ENCODE measurements at places on chromosomes 16 and 17.
A peak's percentile ranks its signal among the peaks of the same experiment; 100 is the strongest.

GRCh38 chr16:85824161-85825135, 25.0 kb downstream of the COX4I1 start:
- DNase-seq = no peak

DNA sequence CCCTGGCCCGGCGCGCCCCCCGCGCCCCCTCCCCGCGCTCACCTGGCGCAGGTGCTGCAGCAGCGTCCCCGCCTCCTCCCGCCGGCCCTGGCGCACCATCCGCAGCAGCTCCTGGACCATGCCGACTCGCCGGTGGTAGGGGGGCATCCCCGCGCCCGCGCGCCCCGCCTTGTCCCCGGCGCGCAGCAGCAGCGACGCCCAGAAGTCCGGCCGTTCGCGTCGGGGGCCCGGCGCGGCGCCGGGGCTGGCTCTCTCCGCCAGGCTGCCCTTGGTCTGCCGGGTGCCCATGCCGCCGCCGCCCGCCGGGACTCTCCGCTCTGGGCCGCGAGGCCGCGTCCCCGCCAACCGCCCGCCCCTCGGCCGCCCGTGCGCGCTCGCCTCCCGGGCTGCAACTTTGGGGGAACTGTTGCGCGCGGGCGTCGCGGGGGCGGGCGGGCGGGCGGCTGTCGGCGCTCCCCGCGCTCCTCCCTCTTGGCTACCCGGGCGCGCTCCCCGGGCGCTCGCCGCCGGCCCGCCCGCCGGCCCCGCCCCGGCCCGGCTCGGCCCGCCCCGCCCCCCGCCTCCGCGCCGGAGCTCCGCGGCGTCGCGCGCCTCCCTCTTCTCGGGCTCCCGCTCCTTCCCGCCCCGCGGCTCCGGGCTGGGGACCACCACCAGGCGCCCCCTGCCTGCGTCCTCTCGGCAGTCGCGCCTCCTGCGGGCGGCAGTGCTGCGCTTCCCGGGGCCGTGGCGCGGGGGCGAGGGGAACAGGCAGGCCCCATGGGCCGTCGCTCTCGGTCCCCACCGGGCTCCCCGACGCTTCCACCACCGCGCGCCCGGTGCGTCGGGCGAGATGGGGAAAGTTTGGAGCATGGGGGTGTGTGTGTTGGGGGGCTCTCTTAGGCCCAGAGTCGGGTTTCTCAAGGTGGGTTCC, at the start of gene LRRC75A:
Gene LRRC75A (minus strand): TSS at position 491 of the 910 bp plus-strand sequence. CDS start 203 bp downstream, at position 288.
- no peak for DNase-seq

DNA sequence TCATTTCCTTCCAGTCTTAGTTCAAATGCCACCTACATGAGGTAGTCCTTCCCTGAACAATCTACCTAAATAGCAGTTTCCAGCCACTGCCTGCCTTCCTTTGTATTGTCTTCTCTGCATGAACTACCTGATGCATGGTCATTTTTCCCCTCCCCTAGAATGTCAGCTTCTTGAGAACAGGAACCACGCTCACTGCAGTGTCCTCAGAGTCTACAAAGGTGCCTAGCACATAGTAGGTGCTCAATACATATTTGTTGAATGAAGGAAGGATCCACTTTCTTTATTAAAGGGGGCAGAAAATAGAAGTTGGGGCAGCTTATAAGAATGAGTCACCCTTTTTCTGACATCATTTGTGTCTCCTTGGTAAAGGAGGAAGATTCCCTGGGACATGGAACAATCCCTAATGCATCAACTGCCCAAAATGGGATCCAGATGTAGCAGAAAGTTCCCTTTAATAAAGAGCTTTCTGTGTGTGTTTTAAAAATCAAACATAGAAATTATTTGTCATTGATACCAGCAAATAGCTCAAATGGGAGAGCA, 4.4 kb upstream of the CYLD start:
- DNase-seq = no peak

DNA sequence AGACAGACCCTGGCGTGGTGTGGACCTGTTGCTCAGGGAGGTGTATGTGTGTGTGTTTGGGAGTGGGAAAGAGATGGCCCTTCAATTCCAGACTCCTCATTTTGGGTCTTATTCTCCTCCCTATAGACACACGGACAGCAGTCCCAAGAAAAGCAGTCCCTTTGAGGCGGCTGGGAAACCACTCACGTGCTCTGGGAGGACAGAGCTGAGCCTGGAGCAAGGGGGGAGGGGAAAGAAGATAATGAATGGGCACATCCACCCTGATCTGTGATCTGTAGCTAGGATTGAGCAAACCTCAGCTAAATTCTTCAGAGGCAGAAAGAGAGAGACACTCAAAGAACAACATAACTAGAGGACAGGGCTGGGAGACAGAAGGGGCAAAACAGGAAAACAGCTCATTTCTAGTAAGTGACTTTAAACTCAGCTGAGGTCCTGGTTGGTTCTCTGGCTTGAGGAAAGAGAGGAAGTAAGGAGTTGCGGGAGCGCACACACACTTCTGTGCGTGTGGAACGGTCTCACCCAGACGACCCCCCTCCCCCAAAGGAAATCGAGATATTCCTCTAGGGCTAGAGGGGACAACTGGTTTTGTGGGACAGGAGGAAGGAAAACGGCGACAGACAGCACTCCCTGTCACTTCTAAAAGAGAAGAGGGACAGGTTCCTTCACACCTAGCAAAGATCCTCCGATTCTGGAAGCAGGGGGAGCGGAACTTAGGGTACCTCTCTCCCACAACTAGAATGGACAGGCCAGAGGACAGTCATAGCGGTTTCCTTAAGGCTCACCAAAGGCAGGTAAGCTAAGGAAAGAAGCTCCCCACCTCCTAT, 658 bp downstream of the RAB5C start:
- DNase-seq = peak; percentile 43

DNA sequence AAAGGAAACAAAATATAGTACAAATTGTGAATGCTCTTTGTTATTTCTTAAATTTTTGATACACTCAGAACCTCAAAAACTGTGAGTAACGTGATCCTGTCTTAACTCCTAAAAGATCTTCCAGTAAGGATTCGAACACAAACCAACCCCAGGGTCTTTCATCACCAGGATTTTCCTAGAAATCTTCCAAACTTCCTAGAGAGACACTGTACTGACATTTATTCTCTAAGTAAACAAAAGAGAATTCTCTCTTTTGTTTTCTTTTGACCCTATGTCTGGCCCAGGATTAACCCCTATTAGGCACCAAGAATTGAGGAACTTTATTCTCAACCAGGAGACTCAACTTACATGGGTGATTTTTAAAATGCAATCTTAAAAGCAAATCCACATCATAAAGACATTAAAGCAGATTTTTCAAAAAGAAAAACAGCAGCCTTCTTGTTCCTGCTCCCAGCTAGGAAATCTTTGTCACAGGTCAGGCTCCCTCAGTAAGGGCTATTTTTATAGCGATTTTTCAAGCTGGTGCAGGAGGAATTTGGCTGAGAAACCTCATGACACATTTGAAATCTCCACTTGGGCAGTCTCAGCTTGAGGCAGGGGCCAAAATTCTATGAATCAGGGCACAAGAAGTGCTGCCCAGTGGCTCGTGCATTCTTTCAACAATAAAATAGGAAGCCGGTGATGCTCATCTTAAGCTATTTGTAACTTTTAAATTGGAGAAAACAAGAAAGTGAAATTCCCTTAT, 6.2 kb upstream of the SMG1 start:
- DNase-seq = peak; percentile 80

- peak; percentile 89 for DNase-seq
Observed at GRCh38 chr16:15811481-15812400, 45.1 kb downstream of the MYH11 start.

- DNase-seq = no peak
Observed at GRCh38 chr16:49749816-49750215, 106.1 kb downstream of the ZNF423 start.

DNA sequence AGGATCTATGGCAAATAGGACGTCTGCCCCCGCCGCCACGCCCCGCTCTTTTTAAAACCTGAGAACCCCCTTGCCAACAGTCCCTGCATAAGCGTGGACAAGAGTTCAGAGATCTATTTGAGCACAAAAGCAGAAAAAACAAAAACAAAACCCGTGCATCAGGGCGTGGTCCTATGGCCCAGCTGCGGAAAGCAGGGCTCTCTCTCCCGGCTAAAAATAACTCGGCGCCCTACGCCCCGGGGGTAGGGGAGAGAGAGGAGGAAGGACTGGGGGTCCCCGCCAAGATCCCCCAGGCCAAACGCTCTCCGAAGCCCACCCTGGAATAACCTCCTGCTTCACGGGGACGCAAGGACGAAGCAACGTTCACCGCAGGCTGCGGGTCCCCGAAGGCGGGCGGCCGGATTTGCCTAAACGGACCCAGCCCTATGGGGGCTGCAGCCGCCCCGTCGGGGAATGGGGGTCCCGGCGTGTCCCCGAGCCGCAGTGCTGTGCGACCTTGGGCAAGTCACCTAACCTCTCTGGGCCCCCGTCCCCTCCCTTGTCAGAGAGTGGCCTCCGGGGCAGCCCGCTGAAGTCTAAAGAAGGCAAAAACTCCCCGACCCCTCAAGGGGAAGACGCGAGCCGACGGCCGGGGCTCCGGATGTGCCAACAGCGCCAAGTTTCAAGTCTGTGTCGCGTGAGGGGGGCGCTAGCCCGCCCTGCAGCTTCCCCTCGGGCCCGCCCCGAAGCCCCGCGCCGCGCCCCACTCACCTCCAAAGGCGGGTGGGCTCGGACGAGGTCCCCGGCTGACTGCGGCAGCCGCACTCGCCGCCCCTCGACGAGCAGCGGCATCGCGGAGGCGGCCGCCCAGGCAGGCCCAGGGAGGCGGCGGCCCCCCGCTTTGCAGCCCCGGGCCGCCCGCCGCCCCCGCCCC, 477 bp downstream of the NTAN1 start:
- peak; percentile 43 for DNase-seq

- DNase-seq = no peak
Observed at GRCh38 chr17:51016099-51016498, 104.6 kb downstream of the SPAG9 start.

GRCh38 chr16:83996481-83997252, 28.6 kb downstream of the NECAB2 start:
- DNase-seq = no peak

DNA sequence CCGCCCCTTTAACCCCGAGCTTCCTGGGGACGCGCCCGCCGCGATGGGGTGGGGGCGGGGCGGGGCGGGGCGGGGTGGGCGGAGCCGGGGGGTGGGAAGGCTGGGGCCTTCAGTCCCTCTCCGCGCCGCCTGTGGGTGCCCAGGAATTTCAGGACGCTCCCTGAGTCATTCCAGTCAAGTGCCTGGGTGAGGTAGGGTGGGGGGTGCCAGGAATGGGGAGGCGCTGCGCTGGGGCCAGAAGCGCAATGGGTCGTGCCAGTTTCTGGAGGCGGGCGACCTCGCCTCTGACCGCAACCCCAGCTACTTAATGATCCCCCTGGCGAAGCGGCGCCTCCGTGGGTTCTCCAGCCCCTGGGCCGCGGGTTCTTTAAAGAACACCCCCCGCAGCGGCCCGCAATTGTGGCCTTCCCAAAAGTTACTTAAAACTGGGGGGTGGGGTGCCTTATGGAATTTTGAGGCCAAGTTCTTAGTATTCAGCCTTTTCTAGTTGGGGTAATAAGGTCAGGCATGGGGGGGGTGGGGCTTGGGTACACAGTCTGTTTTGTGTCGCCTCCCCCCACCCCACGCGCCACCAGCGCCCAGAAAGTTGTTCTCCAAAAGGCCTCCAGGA, 826 bp upstream of the GSE1 start:
- DNase-seq = peak; percentile 85

DNA sequence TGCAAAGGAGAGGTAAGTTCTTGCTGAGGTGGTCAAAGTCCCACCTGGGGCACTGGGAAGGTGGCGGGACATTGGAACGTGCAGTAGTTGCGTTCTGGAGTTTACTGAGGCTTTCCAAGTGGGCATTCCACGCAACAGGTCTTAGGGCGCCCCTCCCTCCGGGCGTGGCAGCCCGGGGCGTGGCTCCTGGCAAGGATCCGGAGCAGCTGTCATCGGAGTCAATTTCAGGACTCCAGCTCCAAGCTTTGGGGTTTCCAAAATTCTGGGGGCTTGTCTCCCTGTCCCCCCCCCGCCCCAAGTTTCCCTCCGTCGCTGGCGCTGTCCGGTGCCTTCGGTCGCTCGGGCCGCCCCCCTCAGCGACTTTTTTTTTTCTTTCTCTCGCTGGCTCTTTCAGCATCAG, 43.1 kb upstream of the AMZ2 start:
- no peak for DNase-seq

DNA sequence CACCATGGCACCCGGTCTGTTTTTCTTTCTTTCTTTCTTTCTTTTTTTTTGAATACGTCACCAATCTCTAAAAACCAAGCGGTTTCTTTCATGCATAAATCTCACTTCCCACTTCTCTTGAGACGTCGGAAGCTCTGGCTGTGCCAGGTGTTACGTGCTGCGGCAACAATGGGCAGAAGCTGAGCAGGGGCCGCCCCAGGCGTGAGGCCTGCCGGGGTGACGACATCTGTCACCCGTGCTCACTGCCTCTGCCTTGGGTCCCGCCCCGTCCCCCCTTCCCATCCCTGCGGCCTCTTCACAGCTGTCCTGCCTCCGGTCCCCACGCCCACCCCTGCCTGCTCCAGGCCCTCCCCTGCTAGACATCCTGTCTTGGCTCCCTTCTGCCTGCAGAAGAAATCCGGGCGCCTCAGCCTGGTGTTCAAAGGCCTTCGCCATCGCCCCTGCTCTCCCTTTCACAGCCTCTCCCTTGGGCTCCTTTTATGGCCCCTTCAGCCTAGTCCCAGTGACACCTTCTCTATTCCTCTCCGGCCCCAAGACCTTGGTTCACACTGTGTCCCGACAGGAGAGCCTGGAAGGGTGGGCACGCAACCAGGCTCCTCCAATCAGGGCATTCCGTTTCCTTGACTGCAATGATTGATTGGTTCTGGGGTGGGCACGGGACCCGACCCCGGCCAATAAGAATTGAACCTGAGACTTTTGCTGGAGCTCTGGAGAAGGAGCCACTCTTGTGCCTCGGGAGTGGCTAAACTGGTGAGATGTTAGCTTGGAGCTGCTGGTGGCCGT, 4.8 kb downstream of the P2RX1 start:
- no peak for DNase-seq

DNA sequence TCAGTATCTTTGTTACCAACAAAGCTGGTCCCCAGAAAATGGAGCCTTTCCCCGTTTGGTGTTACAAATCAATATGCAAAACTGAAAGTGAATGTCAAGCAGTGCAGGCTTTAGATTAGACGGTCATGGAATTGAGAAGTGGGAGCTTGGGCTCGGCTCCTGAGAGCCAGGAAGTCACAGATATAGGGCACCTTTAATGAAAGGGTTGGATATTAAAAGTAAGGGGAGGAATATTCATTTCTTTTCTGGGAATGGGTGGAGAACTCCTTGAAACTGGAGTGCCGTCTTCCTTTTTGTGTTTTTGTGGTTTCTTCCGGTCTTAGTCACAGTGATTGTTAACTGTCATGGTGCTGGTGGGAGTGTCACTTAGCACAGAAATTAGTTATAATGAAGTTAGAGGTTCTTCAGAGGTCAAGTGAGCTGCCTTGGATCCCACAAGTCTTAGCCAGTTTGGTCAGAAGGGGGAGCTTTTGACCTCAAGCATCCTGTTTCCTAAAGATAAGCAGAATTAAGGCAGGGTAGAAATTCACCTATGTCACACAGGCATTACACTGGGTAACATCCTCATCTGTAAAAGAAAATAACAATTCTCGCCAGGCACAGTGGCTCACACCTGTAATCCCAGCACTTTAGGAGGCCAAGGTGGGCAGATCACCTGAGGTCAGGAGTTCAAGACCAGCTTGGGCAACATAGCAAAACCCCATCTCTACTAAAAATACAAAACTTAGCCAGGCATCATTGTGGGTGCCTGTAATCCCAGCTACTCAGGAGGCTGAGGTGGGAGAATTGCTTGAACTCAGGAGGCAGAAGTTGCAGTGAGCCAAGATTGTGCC, 9.6 kb upstream of the EIF1 start:
- peak; percentile 55 for DNase-seq

- peak; percentile 42 for DNase-seq
Observed at GRCh38 chr16:23557779-23558702, 514 bp downstream of the UBFD1 start.

GRCh38 chr17:33013596-33014375, 22.1 kb downstream of the SPACA3 start:
- DNase-seq = peak; percentile 8

GRCh38 chr16:57507136-57508034, 21.1 kb upstream of the DOK4 start:
- no peak for DNase-seq

Measured in cardiac fibroblast (primary cell).